Suppressor macrophage treated with lipopolysaccharide for 1 hour (primary cell): ENCODE measurements at places on chromosomes 6 and 20.
A peak's percentile ranks its signal among the peaks of the same experiment; 100 is the strongest.

- DNase-seq, result no peak
These were observed 199.9 kb downstream of the LRFN2 start for GRCh38 chr6:40387127-40387870.

DNA sequence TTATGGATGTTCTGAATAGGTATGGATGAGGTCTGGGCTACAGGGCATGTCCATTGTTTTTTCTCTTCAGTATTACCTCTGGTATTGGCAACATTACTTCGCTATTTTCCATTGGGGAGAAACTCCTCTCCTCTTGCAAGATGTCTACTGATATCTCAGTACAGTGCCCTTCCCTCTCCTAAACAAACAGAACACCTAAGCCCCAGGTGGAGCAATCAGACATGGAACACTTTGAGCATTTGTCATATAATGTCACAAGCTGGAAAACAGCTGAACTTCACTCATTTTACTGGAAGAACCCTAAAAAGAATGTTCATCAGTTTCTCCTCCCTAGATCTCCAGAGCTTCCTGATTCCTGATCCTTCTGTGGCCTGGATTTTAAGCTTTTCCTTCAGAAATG, 339.8 kb downstream of the FRK start:
- no peak for DNase-seq

GRCh38 chr20:64140956-64141355, 23.3 kb upstream of the MYT1 start:
- DNase-seq, result no peak

- peak; percentile 67 for DNase-seq
These were observed 96.8 kb upstream of the NFATC2 start for GRCh38 chr20:51639206-51639832.

DNA sequence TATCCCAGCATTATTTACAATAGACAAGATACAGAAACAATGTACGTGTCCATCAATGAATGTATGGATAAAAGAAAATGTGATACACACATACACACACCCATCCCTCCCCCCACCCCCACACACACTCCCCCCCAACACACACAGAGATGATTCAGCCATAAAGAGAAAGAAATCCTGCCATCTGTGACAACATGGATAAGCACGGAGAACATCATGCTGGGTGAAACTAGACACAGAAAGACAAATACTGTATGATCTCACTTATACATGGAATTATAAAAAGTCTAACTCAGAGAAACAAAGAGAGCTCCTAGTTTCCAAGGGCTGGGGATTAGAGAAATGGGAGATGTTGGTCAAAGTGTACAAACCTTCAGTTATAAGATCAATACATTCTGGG, 104.8 kb upstream of the LY86 start:
- no peak for DNase-seq

DNA sequence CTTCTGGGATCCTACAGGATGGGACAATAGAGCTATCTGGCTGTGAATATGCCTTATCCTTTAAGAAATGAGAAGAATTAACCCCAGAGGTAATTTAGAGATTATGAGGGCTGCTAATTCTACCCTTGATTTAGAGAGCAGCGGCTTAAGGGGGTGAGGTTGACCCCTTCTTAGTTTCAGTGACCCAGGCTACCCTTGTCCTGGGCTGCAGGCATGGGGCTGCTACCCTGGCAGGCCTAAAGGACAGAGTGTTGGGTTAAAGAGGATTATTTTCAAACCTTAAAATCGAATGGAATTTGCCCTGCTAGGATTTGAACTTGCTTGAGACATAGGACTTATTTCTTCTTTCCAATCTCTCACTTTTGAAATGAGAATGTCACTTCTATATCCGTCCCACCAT, 1343.4 kb downstream of the HACE1 start:
- DNase-seq, result no peak

GRCh38 chr20:20946122-20946759, 159.9 kb downstream of the LINC00237 start:
- DNase-seq, result no peak

DNA sequence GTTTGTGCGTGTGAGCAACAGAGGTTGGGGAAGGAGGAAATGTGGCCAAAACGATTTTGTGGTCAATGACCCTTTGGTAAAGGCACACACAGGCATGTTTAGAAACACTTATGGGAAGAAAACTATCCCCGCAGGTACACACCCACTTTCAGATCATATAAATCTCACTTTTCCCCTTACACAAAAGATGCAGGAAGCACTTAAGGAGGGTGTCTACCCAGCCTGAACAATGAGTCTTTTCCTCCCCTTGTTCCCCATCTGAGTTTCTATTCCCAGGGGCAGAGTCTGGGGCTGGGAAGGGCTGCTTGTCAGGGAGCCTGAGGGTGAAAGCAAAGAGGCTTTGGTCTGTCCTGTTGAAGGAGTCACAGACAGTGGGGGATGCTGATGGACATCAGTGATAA, 193.2 kb upstream of the SALL4 start:
- DNase-seq, result no peak

- no peak for DNase-seq
These were observed 28.3 kb downstream of the SLC2A4RG start for GRCh38 chr20:63767886-63768285.

DNA sequence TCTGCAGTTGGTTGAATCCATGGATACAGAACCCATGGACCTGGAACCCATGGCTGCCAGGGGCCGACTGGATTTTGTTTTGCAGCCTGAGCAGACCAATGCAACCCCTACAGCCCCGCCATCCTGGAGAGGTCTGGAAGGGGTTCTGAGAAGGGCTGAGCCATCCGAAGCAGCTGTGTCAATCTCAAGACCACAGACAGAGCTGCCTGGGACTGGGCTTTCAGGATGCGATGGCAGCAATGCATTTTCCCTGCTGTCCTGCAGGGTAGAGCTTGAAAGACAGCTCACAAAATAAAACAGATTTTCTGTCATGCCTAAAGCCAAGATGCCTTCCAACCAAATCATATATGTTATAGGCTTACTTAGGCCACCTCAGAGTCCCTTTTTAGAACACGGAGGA, 125.8 kb upstream of the NXT1 start:
- DNase-seq, result no peak

GRCh38 chr6:107318100-107318736, 141.1 kb downstream of the PDSS2 start:
- peak; percentile 74 for DNase-seq

DNA sequence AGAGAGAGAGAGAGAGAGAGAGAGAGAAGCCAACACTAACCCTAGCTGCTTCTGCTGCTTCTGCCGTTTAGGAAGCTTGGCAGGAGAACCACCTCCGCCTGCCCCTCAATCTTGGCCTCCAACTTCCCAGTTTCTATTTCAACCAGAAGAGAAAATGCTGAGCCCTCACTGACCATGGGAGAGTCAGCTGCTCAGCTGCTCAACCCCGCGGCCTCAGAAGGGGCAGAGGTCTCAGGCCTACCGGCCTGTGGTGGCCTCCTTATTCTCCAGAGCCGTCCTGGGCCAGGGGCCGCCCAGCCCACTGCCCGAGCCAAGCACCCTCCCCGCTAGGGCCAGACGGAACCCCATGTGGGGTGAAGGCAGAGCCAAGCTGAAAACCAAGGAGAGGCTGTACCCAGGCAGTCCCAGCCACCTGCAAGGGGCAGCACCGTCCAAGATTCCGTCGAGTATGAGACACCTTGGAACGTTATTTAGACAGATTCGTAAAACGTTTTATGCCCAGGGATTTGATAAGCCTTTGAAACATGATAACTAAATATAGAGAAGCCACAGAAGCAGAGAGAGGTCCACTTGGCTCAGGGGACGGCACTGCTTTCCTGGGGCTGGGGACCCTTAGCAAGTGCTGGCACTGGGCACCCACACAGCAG, 116.6 kb downstream of the DLL1 start:
- DNase-seq, result peak; percentile 78

DNA sequence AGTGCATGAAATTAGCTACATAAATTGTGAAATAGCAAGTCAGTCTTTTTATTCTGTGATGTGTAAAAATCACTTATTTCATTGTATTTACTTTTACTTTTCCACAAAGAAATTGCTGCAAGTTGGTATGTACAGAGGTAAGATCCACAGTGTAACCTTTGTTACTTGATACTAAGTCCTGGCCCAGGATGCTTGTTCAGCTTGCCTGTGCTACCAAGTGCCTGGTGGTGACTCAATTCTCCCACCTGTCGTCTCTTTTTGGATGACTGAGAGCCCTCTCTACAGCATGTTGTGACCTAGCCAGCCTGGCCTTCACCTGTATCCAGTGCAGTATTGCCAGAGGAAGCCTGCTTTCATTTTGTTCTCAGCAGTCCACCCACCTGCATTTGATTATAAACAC, 54.9 kb downstream of the ANKRD6 start:
- DNase-seq, result no peak
